ENCODE measurements at places on chromosomes 11 and 22. TPM values are rescaled to one million over a fixed set of nuclear protein-coding genes. Genes with fewer than 3 reads are reported as not detected.

Gene BDNF
- total RNA-seq, result under 0.01 TPM

Gene UBQLNL
- total RNA-seq, result 0.52 TPM

Gene CSF2RB
- 17.4 TPM for total RNA-seq

Gene BBS1
- total RNA-seq, result 12.6 TPM

Gene ANGPTL5
- 0.10 TPM for total RNA-seq

Gene KRTAP5-6
- total RNA-seq, result not detected

Gene BIRC3
- 228 TPM for total RNA-seq

Gene TMEM191B
- 0.10 TPM for total RNA-seq

Gene SCGB1D2
- not detected for total RNA-seq

Gene PIH1D2
- not detected for total RNA-seq

Gene PLAAT2
- total RNA-seq, result not detected

Gene MS4A2
- total RNA-seq, result 0.63 TPM

Gene SLC35F2
- 6.8 TPM for total RNA-seq

Gene BARX2
- not detected for total RNA-seq

Gene PHLDB1
- 0.63 TPM for total RNA-seq

Gene APOBEC3F
- total RNA-seq, result 0.94 TPM

Gene IL18
- 13.0 TPM for total RNA-seq

Gene OR52D1
- total RNA-seq, result not detected

Gene HTR3A
- total RNA-seq, result 0.21 TPM

Gene OR52N4
- 1.0 TPM for total RNA-seq

Gene NELL1
- not detected for total RNA-seq

Gene SMTNL1
- 0.10 TPM for total RNA-seq

Gene CACNA1I
- total RNA-seq, result 8.0 TPM

Gene NOX4
- total RNA-seq, result not detected

Gene SERPING1
- 2.4 TPM for total RNA-seq

Gene POU2F3
- total RNA-seq, result not detected

Gene CD3D
- total RNA-seq, result 122 TPM

Gene RAB39A
- 1.6 TPM for total RNA-seq

Gene DGKZ
- 90.6 TPM for total RNA-seq

Gene PDGFB
- total RNA-seq, result 1.2 TPM

Gene TRPM5
- 0.10 TPM for total RNA-seq

Gene OR52I2
- not detected for total RNA-seq

Gene IL17REL
- not detected for total RNA-seq

Gene PRPF19
- 32.0 TPM for total RNA-seq

Gene MN1
- total RNA-seq, result 4.5 TPM

Gene KRTAP5-8
- total RNA-seq, result not detected

Gene IRF7
- total RNA-seq, result 50.9 TPM

Gene DUSP8
- 12.5 TPM for total RNA-seq

Gene PTPN5
- total RNA-seq, result not detected

Data from mononuclear cell (primary cell).